ENCODE measurements at places on chromosomes 6 and 20.
A peak's percentile ranks its signal among the peaks of the same experiment; 100 is the strongest.

DNA sequence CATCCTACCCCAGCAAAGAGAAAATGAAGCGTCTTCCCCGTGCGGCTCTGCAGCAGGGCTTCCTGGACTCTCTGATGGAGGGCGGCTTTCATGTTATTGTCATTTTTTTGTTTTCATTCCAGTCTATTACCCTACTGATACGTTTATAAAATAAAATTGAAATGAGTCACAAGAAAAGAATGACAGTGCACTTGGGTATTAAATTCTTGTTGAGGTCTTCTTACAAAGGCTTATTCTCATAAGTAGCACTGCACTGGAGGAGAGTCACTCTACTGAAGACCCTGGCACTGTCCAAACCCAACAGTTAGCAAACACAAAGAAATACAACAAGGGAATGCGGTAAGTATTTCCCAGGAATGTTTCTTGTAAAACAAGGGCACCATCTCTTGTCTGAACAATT lies 379.3 kb downstream of the MAFB start:
- no peak for DNase-seq

GRCh38 chr6:170136541-170137175 lies 154.2 kb downstream of the DLL1 start:
- DNase-seq, result no peak

GRCh38 chr20:59813948-59814839 lies 119.2 kb downstream of the SYCP2 start:
- no peak for DNase-seq

DNA sequence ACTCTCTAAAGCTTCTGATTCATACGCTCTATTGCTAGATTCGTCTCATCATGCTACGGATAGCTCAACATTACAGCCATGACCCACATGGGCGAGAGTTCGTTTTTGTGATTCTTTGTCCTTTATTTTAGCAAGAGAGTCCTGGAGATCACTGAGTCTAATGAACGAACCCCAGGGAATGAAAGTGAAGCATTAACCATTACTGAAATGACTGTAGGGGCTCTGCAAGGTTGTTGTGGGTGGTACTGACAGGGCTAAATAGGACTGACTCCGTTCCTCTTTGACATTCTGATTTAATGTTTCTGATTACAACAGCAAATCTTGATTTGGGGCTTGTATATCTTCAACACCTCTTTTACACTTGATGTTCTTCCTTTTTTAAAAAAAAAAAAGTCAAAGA lies 13.7 kb upstream of the RTF2 start:
- no peak for DNase-seq

GRCh38 chr6:66396549-66396948 lies 689.5 kb upstream of the EYS start:
- no peak for DNase-seq

DNA sequence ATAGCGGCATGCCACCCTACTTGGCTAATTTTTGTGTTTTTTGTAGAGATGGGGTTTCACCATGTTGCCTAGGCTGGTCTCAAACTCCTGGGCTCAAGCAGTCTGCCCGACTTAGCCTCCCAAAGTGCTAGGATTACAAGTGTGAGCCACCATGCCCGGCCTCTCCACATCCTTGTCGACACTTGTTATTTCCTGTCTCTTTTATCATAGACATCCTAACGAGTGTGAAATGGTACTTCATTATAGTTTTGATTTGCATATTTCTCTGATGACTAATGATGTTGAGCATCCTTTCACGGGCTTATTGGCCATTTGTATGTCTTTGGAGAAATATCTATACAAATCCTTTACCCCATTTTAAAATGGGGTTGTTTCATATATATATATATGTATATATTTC lies 39.0 kb upstream of the ASXL1 start:
- no peak for DNase-seq

GRCh38 chr6:19013026-19013705 lies 626.0 kb downstream of the RNF144B start:
- DNase-seq, result no peak

GRCh38 chr6:89351671-89352277 lies 748 bp downstream of the UBE2J1 start:
- DNase-seq, result no peak

- DNase-seq, result no peak
Observed at GRCh38 chr6:33696548-33697518, 14.7 kb downstream of the UQCC2 start.

DNA sequence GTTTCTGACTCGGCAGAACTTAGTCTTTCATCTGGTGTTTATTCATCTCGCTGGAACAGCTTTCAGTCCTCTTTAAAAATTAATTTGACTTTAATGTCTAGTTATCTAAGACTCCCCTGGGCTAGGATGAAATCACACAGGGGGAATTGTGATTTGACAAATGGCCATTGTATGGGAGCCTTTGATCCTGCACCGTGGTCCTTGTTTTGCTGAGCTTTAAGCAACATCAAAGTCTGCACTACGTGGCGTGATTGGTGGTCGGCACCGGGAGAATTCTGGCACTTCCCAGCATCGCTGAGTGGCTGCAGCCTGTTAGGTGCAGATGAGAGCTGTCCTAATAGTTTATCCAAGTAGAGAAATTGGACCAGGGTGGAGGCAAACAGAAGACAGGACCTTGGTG lies 146.9 kb downstream of the TBC1D7 start:
- no peak for DNase-seq

DNA sequence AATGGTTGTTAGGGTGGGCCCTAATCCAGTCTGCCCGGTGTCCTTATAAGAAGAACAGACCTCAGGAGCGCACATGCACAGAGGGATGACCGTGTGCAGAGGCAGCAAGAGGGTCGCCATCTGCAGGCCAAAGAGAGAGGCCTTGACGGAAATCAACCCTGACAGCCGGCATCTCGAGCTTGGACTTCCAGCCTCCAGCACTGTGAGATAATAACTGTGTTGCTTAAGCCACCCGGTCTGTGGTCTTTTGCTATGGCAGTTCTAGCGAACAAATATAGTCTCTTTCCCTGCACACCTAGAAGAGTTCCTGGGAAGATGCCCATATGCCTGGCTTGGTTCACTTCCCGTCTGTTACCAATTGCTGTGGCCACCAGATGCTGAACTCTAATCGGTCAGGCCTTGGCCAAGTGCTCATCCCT lies 35.3 kb upstream of the PTGIS start:
- peak; percentile 27 for DNase-seq

DNA sequence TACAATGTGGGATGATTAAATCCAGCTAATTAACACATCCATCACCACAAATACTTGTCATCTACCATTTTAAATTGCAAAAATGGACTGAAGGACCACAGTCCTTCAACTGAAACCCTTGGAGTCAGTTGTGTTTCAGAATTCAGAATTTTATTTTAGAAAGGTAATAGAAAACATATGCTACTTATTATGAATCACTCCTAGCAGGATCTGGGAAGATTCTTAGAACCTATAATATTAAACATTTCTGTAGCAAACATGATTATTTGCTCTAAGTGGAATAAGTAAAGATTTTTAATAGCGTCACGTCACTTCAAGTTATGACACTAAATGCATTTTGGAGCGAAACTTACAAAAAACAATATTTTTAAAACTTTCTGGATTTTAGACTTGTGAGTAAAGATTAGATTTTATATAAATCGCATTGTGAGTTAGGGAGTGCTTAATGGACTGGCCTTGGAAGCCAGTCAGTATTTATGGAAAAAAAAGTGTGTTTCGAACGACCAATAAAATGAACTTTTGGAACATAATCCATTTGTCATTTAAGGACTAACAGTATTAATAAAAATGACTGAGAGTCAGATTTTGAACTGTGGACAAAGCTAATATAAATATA lies 71.8 kb upstream of the PHACTR2 start:
- no peak for DNase-seq

- DNase-seq, result peak; percentile 22
Observed at GRCh38 chr6:85756982-85757381, 114.3 kb upstream of the SYNCRIP start.

DNA sequence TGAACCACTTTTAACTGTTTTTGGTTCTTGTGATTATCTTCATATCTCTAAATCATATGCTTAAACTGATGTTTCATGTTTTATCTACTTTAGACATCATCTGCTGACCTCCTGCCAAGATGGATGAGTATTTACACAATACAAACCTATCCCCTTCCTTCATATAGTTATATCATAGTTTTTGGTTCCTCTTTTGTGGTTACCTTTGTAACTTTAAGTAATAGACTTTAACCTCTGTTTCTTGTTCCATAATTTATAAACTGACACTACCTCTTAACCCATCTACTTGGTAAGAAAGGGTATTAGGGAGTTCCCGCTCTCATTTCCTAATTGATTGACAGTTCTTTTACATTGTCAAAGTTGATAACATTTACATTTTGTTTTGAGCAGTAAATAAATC lies 11.9 kb downstream of the PCMT1 start:
- no peak for DNase-seq

DNA sequence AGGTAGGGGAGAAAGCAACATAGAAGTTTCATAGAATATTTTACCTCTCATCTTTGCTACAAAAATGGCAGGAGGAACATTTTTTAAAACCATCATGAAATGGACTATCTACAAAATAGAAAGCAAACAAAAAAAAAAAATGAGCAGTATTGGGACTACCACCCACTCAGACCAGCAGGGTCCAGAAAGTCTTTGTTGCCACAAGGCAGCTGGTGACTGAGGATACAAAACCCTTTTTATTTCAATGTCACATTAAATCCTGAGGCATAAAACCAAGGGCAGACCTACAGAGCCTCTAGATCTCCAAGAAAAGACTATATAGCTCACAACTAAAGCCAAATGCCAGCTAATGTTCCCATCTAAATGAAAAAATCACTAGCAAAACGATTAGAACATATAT lies 282.2 kb downstream of the PTPRK start:
- no peak for DNase-seq

- DNase-seq, result peak; percentile 72
Observed at GRCh38 chr6:136317021-136317694, 27.5 kb upstream of the BCLAF1 start.

DNA sequence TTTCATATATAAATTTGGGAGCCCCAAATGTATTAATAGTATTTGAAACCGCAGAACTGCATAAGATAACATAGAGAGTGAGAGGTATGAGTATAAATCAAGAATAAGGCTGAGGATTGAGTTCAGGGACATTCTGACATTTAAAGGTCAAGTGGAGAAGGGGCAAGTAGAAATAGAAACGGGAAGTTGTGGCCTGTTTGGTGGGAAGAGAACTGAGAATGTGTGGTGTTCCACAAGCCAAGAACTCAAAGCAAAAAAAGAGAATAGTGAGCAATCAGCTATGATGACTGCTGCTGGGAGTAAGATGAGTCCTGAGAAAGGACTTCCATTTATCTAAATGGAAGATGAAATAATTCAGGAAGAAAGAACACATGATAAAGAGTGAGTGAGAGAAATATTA lies 418.4 kb downstream of the CD109 start:
- peak; percentile 45 for DNase-seq
